ENCODE measurements at places on chromosomes 6 and 20. TPM values are rescaled to one million over a fixed set of nuclear protein-coding genes. Genes with fewer than 3 reads are reported as not detected.

Gene SLC22A16
- not detected for total RNA-seq

Gene MATN4
- total RNA-seq, result not detected

Gene FRS3
- total RNA-seq, result 3.7 TPM

Gene SEL1L2
- not detected for total RNA-seq
